8988T (cell line): ENCODE measurements at places on chromosomes 4 and X.
A peak's percentile ranks its signal among the peaks of the same experiment; 100 is the strongest.

DNA sequence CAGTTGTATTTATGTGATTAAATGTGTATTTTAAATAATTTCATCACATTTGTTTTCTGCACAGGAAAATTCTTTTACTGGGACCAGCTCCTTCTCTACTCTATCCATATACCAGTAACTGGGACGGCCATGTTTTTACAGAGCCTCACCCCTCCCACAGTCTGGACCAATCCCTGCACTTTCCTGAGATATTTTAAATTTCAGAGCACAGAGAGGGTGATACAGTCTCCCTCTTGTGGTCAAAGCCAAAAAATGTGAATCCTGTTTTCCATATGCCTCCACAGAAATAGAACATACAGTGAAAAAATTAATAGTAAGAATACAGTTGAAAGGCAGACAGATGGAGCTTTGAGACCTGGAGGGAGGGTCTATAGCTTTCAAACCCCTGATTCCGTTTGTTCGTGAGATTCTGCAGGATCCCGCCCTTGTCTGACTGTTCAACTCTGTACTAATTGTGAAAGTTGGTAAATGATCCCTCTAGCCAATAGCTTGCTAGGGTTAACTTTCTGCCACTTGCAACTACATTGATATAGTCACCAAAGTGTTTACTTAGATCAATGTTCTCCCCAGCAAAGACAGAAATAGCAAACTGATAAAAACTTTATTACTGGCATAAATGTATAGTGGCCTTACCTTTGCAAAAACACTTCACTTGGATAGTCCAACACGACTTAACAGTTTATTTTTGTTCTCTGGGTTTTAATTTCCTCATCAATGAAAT lies 172.2 kb downstream of the PPARGC1A start:
- peak; percentile 26 for DNase-seq

- DNase-seq, result no peak
Measured at GRCh38 chr4:147244786-147245185, 236.1 kb upstream of the EDNRA start.

DNA sequence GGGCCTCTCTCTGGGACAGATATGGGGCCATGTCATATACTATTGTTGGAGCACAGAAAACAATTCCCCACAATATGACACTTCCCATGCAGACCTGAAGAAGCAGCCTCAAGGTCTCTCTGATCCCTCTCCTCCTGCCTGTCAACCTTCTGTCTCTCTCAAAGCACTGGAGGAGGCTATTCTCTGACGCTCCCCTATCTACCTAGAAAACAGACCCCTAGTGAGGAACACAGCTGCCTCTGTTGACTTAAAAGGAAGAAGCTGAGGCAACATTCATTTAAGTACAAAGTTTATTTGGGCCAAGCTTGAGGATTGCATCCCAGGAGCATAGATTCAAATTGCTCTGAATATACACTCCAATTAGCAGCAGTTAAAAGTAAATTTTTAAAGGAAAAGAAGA lies 39.3 kb upstream of the NSG1 start:
- no peak for DNase-seq

DNA sequence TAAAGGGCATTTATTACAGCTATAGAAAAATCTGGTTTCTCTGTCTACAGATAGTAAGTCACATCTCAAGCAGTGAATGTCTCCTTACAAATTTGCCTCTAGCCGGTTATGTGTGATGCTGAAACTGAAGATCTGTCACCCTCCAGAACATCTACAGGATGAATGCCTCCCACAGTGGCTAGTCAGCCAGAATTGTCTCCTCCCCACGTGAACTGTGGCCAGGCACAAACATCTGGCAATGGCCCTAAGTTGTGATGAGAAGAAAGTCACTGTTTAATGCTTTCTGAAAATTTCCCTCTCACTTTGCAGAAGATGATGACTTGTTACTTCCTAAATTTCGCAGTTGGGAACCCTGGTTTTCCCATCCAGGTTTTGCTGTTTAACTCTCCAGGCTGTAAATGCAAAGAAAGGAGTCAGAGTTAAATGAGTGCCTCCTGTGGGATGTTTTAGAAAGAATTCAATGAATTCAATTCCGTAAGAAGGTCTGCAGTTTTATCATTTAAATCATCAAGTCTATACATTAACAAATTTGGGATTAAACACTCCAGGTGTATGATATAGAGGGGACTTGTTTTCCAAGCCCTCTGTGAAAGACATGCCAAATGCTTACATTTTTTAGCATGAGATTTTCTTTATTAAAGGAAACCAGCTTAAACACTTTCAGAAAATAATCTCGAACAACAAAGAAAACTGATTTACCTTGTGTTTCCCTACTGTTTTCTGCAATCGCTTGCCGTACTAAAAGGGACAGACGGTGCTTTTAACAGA lies 55.4 kb upstream of the TLR3 start:
- DNase-seq, result no peak

DNA sequence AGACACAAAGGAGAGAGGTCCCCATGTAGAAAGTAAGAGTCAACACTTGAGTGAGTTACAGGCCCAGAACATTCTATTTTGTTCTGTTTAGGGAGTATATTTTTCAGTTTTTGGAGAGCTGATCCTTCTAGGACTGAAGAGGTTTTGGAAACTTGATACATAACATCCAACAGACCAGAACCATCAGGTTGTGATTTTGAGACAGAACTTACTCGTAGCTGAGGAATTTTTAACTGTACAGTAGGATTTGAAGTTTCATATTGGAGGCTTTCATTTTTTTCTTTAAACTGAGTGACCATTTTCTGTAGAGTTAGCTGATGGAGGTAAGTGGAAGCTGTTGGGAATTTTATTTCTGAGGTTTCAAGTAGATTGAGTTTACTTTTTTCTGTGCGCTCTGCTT lies 73.3 kb downstream of the NCAPG start:
- DNase-seq, result no peak

DNA sequence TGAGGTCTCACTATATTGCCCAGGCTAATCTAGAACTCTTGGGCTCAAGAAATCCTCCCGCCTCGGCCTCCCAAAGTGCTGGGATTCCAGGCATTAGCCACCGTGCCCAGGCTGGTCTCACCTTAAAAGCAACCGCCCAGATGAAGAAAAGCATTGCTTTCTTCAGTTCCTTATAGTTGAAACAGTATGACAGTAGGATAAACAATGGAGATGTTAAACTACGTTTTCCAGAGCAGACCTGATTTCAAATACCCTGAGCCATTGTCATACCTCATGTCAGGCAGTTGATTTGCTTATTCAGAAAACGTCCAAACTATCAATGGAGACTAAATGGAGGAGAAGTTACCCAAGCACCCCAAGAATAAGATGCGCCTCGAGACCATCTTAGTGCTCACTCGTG lies 26.3 kb upstream of the TMEM131L start:
- DNase-seq, result no peak

DNA sequence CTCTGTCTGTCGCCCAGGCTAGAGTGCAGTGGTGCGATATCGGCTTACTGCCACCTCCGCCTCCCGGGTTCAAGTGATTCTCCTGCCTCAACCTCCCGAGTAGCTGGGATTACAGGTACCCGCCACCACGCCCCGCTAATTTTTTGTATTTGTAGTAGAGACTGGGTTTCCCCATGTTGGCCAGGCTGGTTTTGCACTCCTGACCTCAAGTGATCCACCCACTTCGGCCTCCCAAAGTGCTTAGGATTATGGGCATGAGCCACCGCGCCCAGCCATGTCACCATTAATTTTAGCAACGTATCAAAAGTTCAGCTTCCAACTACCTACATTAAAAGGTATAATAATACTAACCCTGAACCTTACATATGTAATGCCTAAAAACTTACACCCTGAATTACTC lies 940 bp upstream of the UTP3 start:
- DNase-seq, result no peak

DNA sequence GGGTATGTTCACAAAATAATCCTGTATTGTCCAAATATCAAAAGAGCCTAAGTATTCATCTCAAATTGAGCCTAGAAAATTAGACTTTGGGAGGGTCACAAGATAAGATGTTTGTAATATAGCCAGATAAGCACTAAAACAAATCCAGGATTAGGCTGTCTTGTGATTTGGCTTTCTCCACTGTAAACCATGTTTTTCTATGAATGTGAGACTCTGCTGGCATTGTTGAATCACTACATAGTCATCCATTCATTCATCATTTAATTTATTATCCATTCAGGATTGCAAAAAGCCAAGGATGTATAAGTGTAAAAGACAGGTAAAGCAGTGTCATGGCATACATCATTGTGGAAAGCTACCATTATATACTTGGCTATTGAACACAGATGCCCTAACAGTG lies 148.0 kb downstream of the GRID2 start:
- no peak for DNase-seq

DNA sequence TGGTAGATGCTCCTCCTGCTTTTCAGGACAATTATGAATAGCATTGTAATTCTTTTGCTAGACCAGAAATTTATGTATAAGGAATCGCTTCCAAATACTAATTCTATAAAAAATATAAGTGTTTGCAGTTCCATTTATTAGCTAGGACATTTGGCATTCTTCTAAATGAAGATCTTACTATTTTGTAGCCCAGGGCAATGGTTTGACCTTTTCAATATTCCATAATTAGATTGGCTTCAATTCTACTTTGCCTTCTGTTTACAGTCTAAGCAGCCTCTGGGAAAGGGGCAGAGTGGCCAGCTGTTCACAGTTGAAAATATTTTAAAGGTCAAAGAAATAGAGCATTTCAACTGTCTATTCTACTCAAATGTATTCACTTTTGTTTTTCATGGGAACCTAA lies 912.1 kb upstream of the GRIA3 start:
- no peak for DNase-seq

DNA sequence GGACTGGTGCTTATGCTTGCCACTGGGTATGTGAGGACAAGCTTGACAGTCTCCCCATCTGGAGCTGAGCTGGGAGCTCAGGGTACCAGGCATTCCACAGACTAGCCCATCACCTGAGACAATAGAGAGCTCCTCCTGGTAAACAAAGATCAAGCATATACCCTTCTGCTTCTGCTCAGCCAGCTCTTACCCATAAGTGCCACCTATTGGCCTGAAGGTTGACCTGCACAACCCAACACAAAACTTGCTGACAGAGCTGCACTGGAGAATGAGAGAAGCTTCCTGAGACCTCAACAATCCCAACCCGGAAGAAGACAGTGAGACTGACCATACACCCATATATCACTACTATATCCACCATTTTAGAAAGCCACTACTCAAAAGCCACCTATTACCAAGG lies 1049.2 kb upstream of the INTU start:
- no peak for DNase-seq

- no peak for DNase-seq
Measured at GRCh38 chr4:4578981-4579380, 37.1 kb upstream of the STX18 start.
